ENCODE measurements at places on chromosomes 1 and 21.

- no peak for DNase-seq
These were observed 434.8 kb downstream of the LMO4 start for GRCh38 chr1:87763483-87763882.

GRCh38 chr1:200512191-200512590, 102.4 kb upstream of the ZNF281 start:
- DNase-seq, result no peak

DNA sequence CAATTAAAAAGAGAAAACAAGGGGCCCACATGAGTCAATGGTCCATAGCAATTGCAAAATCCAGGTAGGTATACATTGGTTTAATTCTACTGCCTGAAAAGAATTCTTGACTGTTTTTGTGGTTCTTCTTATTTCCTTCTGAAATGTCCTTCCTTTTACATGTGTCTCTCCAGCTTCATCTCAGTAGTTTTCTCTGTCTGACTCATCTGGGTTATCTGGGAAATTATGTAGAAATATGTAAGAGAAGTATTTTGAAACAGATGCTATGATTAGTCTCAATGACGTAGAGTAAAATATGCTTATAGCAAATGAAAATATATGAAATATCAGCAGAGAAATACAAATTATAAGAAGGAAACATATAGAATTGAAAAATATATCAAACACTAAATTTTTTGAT, 953.2 kb downstream of the BRINP3 start:
- no peak for DNase-seq

GRCh38 chr1:6724517-6725141, 23.0 kb upstream of the DNAJC11 start:
- no peak for DNase-seq

DNA sequence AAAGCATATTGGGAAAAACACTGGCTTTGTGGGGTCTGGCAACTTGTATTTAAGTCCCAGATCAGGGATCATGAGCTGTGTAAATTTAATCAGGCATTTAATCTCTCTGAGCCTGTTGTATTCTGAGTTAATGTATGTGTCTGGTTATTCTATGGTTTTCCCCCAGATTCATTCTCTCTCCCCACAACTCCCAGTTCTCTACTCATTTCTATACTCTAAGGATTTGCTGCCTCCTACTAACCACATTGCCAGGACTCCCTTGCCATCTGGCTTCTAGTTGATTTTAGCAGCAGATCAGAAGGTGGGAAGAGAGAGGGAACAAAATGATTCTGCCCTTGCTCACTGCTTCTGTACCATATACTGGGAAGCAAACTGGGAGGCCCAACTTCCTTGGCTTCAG, 31.4 kb upstream of the S1PR1 start:
- DNase-seq, result no peak

- DNase-seq, result no peak
These were observed 72.9 kb upstream of the CD53 start for GRCh38 chr1:110800079-110800478.

DNA sequence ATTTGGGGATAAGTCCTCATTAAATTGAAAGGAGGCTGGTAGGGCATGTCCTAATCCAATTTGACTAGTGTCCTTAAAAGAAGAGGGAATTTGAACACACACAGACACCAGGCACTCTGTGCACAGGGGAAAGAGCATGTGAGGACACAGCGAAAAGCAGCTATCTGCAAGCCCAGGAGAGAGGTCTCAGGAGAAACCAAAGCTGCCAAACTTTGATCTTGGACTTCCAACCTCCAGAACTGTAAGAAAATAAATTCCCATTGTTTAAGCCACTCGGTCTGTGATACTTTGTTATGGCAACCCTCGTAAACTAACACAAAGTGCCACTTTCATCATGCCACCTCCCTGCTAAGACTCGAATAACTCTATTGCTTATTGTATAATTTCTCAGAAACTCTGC, 13.8 kb downstream of the PLA2G4A start:
- no peak for DNase-seq

- DNase-seq, result no peak
These were observed 696.3 kb downstream of the PTPRU start for GRCh38 chr1:29932626-29933025.

DNA sequence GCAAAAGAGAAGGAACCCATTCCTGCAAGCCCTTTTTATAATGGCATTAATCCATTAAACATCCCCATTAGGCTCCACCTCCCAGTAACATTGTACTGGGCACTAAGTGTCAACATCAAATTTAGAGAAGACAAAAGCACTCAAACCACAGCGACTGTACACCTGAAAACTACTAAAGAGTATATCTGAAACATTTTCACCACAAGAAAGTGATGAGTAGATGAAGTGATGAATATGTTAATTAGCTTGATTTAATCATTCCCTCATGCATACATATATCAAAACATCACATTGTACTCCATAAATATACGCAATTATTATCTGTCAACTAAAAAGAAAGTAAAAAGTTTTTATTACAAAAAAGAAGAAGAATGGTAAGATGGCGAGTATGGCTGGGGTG, 26.4 kb downstream of the ACP6 start:
- DNase-seq, result no peak

DNA sequence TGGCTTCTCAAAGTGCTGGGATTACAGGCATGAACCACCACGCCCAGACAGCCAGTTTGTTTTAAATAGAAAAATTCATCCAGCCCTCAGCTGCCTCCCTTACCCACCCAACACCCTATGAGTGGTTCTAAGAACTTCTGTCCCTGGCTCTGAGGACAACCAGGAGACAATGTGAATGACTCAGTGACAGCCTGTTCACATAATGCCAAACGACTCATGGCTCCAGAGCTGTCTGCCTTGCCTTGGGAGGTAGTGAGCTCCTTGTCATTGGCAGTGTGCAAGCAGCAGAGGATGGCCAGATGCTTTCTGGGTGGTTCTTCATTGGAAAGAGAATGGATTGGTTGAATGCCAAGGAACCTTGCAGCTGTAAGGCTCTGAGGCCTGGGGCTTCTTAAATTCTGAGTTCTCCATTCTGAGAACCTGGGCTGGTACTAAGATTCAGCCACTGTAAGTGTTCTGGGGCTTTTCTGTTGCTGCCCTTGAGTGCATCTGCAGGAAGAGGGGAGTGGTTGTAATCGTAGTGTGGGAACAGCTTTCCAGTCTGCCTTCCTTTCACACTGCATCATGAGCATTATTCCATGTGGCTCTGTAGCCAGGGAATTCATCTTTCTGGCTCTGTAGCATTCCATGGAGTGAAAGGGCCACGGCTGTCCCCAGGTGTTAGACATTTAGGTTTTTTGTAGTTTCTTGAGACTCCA, 5.8 kb downstream of the SERINC2 start:
- DNase-seq, result no peak

DNA sequence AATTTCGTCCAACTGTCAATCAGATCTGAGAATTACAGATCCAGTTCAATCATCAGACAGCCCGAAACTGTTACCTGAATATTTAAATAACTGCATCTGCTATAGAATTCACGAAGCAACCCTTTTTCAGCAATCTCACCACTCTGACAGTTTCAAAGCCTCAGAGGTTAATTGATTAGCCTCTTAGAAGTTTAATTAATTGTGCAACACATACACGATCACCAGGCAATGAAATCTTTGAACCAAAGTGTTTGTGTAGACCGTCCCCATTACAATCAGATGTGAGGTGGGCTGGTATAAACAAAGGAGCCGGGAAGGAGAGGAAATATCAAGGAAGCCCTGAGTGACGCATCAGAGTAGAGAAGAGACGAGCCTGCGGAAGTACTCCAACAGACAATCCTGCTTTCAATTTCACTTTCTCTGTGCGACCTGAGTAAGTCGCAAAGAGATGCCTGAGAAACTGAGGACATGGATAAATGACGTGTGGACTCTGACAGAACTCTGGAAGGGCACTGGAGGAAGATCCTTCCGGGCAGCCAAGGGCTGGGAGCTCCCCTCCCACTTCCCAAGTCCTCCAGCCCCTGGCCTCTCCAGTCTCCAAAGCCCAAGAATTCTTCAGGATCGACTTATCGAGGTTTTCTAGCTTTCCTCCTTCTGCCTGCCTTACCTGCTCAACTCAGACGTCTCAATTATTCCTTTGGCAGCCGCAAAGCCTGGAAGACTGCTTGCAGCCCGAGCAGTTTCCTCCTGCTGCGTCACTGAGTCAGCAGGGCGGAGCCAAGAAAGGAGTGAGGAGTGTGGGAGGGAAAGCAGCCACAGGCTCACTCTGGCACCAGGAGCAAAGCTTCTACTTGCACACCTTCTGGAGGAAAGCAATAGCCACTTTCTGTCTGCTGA, at the start of gene RNASEL:
Gene RNASEL (minus strand): TSS at position 757 of the 897 bp plus-strand sequence. CDS start 2,450 bp downstream, outside the sequence.
- peak; percentile 36 for DNase-seq

DNA sequence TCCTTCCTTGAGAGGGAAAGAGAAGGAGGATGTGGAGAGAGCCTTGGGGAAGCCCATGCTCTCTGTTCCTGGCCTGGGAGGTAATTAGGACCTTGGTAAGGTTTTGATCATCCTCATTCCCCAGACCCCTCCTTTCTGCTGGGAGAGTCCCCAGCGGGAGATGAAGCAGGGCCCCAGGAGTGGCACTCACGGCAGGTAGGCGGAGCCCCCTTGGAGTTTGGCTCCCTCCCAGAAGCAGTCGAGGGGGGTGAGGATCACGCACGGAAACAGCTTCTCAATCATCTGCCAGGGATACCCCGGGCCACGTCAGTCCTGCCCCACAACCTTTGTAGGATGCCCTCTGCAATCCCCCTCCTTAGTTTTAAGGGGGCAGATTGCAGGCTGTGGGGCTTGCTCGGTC, 11.5 kb downstream of the PTCH2 start:
- no peak for DNase-seq

- no peak for DNase-seq
These were observed 296.8 kb downstream of the PBX1 start for GRCh38 chr1:164855716-164856329.

DNA sequence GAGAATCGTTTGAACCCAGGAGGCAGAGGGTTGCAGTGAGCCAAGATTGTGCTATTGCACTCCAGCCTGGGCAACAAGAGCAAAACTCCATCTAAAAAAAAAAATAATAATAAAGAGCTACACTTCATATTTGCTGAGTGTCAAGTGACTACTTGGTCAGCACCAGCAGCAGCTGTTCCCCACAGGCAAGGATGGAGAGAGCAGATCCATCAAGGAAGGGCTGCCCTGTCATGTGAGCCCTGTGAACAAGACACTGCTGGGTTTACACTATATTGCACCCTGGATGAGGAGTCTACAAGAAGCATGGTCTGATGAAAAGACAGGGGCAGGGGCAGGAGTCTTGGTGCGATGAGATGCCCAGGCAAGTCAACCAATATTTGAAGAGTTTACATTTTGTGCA, 3.6 kb downstream of the CTNNBIP1 start:
- no peak for DNase-seq

- no peak for DNase-seq
These were observed 1.9 kb upstream of the PIGV start for GRCh38 chr1:26785611-26786436.

DNA sequence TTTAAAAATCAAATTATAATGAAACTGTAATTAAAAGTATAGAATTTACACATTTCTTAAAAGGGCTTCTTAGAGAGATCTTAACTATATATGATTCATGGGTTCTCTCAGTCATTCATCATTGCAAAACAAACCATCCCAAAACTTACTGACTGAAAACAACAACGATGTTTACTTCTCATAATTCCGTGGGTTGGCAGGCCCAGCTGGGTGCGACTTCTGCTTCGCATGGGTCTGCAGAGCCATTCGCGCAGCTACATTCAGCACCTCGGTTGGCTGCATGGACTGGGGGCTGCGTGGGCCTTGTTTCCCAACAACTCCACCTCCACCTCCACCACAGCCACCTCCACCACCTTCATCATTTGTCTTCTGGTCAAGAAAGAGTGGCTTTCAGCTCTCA, 4.0 kb downstream of the SLAMF8 start:
- no peak for DNase-seq

DNA sequence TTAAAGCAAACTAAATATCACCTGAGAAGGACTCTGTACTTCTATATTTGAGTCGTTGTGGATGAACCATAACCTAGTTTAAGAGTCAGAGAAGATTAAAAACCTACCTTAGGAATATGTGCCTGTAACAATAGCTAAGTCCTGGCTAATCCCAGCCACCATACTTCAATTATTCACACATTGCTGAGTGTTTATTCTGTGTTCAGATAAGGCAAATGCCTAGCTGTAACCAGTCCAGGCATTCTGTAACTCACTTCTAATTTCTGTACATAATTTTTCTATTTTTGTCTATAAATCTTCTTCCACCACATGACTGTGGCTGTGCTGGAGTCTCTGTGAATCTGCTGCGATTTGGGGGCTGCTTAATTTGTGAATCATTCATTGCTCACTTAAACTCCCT, 441.9 kb upstream of the ADAMTS5 start:
- no peak for DNase-seq

- no peak for DNase-seq
These were observed 3.0 kb downstream of the TIAM1 start for GRCh38 chr21:31340942-31341487.

DNA sequence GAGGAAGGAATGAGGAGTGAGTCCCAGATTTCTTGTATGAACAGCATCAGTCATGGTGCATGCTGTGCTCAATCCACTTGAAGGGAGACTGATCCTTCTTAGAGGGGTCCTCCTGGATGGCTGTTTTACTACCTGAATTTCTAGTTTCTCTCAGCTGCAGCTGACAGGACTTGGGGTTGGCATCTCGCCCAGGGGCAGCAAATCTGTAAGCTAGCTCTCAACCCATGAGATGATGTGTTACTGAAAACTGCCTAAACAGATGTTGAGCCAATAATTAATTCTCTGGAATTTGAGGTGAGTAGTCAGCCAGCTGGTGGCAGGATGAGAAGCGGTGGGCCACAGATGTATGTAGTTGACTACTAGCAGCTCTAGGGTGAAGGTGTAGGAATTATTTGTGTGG, 19.6 kb downstream of the BACH1 start:
- DNase-seq, result no peak

GRCh38 chr1:46448109-46448911, 41.3 kb upstream of the DMBX1 start:
- DNase-seq, result no peak

DNA sequence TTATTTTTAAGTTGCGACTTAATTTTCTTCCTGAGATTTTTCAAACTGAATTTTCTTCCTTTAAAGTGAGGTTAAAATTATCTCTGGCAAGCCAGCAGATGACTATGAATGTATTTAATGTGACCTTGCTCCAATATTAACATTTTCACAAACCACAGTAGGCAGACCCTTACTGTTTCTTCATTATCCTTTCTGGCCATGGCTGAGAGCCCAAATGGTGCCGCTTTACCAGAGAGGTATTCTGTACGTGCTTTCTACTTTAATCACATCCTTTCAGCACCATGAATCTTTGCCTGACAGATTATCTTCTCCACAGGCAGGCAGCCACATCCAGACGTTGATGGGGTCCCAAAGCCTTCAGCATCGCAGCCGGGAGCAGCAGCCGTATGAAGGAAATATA, 129.6 kb downstream of the LRRC40 start:
- no peak for DNase-seq

Measured in stimulated activated CD8-positive, alpha-beta memory T cell treated with anti-CD3 and anti-CD28 coated beads, Interleukin-7, amount 100 ng/mL, for 4 hours (primary cell).